ENCODE measurements at places on chromosomes 6 and 20.

GRCh38 chr6:108947114-108947854 is 99.1 kb downstream of the ARMC2 start:
- no peak for DNase-seq

DNA sequence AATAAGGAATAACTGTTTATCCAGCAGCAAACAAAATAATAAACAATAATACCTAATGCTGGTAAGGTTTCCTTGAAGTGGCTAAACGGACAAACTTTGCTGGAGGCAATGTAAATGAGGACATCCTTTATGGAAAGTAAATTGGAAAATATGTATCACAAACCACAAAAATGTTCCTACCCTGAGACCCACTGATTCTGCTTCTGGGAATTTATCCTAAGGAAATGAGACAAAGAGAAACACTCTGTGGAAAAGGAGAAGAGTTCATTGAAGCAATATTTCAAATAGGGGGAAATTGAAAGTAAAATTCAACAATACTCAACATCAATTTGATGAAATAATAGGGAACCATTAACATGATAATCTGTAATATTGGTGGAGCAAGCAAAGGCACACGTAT is 37.9 kb downstream of the MAFB start:
- peak; percentile 44 for DNase-seq

- no peak for DNase-seq
Measured at GRCh38 chr20:41848180-41848579, 230.0 kb upstream of the CHD6 start.

GRCh38 chr20:26216025-26216424 is 519.4 kb upstream of the ZNF337 start:
- no peak for DNase-seq

DNA sequence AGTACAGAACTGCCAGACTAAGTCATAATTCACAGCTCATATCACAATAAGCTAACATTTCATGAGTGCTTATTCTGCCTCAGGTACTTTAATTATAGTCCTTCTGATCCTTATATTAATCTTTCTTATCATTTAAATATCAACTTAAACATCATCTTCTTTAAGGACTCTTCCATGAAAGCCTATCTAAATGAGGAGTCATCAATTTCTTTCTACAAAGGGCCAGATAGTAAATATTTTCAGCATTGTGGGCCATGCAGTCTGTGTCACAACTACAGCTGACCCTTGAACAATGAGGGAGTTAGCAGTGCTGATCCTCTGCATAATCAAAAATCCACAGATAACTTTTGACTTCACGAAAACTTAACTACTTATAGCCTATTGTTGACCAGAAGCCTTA is 306.4 kb downstream of the TSHZ2 start:
- DNase-seq, result no peak

GRCh38 chr6:156883497-156884252 is 106.5 kb downstream of the ARID1B start:
- no peak for DNase-seq

- no peak for DNase-seq
Measured at GRCh38 chr6:35442693-35443092, 9.4 kb upstream of the FANCE start.

DNA sequence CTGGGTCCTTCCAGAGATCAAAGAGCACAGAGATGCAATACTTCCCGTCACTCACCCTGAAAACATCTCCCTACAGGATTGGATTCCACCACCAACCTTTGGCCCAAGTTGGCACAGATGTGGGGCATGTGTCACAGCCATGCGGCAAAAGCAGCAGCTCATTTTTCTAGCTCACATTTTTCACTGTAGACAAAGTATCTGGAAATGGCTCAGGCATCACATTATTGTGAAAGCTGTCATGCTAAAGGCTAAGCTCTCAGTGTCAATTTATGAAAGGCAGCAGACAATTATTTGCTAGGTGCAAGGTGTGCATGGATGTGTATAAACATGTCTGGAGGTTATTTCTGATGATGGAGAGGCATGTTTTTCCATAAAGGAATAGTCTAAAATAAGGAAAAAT is 248.8 kb upstream of the PRND start:
- DNase-seq, result no peak

DNA sequence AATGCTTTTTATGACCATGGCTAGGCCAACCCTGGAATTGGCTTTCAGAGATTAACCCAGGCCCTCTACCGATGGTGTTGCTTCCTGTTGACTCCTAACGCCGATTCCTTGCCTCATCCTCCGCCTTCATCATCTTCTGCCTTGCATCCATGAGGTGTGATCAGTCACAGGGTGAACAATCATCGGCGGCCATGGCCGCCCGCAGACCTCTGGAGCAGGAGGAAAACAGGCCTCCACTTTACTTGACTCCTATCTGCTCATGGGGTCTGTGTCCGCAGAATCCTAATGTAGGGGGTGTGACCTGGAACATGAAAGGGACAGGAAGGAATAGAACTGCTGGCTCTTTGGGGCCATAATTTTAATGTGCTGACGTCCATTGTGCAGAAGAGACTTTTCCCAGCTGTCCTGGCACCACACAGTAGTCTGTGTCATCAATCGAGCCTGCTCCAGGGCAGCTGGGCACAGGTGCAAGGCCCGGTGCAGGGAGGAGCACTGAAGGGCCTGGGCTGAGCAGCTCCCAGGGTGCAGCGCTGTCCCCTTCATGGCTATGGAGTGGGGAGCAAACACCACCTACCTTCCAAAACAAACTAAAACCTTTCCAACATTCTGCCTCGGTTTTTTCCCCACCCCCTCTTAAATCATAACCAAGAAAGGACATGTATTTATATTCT is 8.0 kb downstream of the SLC22A3 start:
- DNase-seq, result no peak

- DNase-seq, result no peak
Measured at GRCh38 chr6:81326881-81327561, 425.5 kb downstream of the TENT5A start.

- no peak for DNase-seq
Measured at GRCh38 chr6:132070356-132070755, 119.2 kb upstream of the CCN2 start.

- peak; percentile 27 for DNase-seq
Measured at GRCh38 chr6:149696901-149697300, 21.0 kb downstream of the LATS1 start.

GRCh38 chr20:11845340-11845739 is 72.4 kb upstream of the BTBD3 start:
- no peak for DNase-seq

- no peak for DNase-seq
Measured at GRCh38 chr6:113588646-113589045, 268.5 kb upstream of the MARCKS start.

GRCh38 chr6:105482921-105483320 is 80.0 kb upstream of the PREP start:
- no peak for DNase-seq

- no peak for DNase-seq
Measured at GRCh38 chr6:83601119-83601518, 88.8 kb downstream of the PRSS35 start.

- DNase-seq, result no peak
Measured at GRCh38 chr6:25002326-25003091, 66.7 kb upstream of the RIPOR2 start.

- no peak for DNase-seq
Measured at GRCh38 chr20:40630099-40630498, 58.9 kb downstream of the MAFB start.

DNA sequence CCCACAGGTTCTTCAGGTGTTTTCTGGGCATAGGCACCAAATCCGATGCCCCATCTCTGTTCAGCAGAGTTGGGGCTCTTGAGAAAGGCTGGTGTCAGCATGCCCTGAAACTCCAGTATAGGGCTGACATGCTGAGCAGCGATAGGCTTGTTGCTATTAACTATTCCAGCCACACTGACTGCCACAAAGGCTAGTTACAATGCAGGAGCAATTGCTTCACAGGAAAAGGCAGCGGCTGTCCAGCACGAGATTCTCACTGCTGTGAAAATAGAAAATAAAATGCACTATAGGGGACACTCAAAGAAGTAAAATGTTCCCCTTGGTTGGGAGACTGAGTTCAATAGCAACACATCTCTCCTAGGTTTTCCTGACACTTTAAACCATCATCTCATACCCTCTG is 112.4 kb downstream of the BFSP1 start:
- DNase-seq, result no peak

DNA sequence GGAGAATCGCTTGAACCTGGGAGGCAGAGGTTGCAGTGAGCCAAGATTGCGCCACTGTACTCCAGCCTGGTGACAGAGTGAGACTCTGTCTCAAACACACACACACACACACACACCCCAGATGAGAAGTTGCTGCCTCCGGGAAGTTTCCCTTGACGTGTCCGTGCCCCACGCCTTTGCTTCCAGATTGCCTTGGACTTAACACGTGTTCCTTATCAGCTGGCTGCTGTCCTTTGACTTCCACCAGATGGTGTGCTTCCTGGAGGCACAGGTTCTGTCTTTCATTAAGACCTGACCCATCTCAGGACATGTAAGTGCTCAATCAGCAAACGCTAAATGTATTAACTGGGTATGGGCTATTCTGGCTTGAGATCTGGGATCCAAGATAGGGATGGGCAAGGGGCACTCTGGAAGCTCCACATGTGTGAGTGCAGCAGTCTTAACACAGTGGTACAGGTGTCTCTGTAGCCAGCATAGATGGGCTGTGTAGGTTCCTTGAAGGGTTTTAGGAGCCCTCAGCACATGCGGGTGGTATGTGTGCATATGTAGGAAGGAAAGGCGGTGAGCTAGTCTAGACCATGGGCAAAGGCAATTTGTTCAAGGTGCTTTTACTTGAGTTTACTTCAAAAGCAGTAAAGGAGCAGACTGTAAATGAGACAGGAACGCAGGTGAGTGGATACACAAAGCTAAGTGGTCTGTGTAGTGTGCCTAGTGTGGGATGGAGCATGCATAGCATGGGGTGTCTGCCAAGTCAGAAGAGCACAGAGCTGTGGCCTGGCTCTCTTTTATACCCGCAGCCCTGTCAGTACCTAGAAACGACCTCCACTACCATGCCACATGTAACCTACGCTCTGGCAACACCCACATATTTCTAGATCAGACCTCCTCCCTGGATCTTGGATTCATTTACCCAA is 11.6 kb downstream of the PIGT start:
- DNase-seq, result no peak

GRCh38 chr6:99991955-99992354 is 2.1 kb downstream of the MCHR2 start:
- DNase-seq, result no peak

GRCh38 chr20:63027221-63027921 is 20.6 kb upstream of the BHLHE23 start:
- DNase-seq, result no peak

- DNase-seq, result no peak
Measured at GRCh38 chr20:24587384-24588046, 118.1 kb downstream of the SYNDIG1 start.

DNA sequence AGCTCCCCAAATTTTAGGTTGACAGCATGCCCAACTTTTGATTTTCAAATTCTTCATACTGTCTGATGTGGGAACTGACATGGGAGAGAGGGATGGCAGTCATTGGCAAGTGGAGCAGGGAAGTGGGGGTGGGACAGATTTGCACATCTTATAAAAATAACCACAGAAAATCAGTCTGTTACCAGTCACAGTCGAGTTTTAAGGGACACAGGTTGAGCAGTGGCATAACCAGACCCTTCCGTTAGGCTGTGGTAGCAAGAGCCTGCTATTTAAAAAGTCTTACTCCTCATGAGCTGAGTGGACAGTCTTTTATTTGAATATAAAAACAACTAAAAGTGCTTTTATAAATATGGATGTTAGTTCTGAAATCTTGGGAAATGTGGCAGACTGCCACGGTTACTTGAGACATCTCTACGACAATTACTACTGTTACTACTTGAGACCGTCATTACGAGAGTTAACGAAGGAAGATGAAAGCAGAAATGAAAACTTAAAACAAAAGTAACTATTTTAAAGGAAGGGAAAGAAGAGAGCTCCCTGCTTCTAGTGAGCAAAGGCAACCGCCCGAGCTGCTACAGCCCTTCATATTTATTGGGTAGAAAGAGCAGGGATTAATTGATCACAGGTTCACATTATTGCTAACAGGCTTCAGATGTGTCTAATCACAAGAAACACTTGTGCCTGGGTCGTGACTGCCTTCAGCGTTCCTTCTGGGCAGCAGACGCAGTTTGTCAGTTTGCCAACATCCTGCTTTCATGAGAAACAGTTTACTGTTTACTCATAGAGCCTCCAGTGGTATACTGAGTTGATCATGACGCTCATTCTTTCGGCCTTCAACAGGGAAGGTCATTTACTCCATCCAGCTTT is 71.3 kb downstream of the EFHC1 start:
- no peak for DNase-seq

GRCh38 chr6:105041880-105042279 is 85.0 kb downstream of the LIN28B start:
- no peak for DNase-seq

GRCh38 chr20:60071965-60072364 is 113.7 kb downstream of the CDH26 start:
- no peak for DNase-seq

- DNase-seq, result peak; percentile 78
Measured at GRCh38 chr6:43723737-43724295, 36.2 kb upstream of the MRPS18A start.

DNA sequence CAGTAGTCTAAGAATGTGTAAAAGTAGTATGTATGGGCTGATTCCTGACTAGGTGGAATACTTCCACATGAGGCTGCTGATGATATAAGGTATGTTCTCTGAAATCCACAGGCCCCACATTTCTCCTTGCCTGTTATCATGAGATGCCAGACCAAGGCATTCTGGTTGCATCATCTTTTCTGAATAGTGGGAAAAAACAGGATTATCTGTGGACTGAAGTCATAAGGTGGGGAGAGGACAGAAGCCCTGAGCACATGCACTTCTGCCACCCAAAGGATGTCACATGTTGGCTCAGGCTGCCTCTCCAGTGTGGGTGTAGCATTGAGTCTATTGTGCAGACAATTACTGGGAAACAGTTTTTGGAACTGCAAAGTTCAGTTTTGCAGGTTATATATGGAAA is 184.5 kb upstream of the RAB32 start:
- no peak for DNase-seq

GRCh38 chr6:3482869-3483268 is 26.0 kb upstream of the SLC22A23 start:
- DNase-seq, result no peak

GRCh38 chr20:57236813-57237584 is 29.4 kb downstream of the BMP7 start:
- DNase-seq, result no peak

DNA sequence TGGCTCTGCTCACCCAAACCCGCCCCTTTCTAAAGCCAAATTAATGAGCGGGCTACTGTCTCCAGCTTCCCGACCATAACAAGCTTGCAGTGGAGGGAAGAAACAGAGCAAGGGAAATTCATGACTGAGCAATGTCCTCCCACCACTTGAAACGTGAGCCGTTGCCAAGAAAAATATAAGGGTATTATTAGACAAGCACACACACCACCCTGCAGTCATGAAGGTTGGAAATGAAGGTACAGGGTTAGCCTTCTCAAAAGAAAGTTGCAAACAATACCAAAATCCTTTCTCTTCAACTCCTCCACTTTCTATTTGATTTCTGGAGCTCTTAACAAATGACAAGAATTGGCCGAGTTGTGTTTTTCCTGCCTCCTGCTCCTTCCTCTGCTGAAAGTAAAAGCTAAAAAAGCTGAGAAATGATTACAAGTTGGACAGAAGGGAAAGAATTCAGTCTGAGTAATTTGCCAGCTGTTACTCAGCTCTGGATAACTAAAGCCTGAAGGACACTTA is 151.1 kb upstream of the B3GAT2 start:
- DNase-seq, result peak; percentile 37

GRCh38 chr6:157200611-157201010 is 122.7 kb downstream of the TMEM242 start:
- no peak for DNase-seq

- no peak for DNase-seq
Measured at GRCh38 chr6:20317430-20317829, 84.2 kb upstream of the E2F3 start.

All from HTR-8/SVneo (cell line).